Stimulated activated CD4-positive, alpha-beta T cell treated with anti-CD3 and anti-CD28 coated beads, Interleukin-1b, Interleukin-23, amount 100 ng/mL, for 1 hour (primary cell): ENCODE measurements at places on chromosomes 11 and 22.

GRCh38 chr11:68043349-68044144, 4.7 kb downstream of the TCIRG1 start:
- no peak for DNase-seq

GRCh38 chr11:39571081-39571480, 1888.4 kb downstream of the LRRC4C start:
- no peak for DNase-seq

DNA sequence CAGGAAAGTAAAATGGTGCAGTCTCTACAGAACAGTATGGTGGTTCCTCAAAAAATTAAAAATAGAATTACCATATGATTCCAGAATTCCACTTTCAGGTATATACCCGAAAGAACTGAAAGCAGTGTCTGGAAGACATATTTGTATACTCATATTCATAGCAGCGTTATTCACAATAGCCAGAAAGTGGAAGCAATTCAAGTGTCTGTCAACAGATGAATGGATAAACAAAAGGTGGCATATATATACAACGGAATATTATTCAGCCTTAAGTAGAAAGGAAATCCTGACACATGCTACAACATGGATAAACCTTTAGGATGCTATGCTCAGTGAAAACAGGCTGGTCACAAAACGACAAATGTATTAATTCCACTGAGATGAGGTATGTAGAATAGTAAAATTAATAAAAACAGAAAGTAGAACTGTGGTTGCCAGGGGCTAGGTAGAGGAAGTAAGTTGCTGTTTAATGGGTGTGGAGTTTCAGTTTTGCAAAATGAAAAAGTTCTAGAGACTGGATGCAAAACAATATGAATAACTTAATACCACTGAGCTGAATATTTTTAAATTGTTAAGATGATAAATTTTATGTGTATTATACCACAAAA, 14.5 kb downstream of the SAA1 start:
- DNase-seq, result no peak

DNA sequence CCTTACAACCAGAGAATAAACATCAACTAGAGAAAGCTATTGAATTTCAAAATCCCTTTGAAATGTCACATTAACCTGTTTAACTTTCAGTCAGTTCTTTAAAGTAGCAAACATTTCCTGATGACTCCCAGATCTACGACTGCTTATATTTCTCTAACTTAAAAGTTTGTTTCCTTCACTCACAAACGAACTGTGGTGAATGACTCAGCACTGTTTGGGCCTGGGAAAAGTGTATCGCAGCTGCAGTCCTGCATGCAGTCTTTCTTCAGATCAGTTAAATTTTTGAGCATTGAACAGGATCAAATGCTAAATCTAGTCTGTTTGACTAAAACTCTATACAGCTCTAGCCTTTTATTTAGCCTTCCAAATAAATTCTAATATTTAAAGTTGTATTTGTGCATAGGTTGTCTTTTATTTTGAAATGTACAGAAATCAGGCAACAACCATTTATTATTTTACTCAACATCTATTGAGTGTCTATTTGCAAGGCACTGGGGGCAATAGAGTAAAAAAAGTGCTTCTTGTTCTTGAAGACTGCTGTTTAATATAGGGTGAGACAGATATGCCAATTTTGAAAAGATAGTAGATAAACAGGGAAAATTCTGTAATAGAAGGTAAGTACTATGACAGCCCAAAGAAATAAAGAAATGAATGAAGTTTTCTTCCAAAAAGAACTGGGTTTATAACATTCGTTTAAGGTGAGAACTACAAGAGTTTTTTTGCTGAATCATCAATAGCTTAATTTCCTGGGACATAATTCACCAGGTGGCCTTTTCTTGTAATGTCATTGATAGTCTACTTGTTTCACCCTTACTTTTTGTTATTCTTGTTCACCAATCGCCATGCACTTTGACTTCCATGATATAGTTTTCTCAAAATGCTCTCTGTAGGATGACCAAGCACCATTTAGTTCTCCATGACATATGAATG, 235.4 kb downstream of the METTL15 start:
- DNase-seq, result no peak

DNA sequence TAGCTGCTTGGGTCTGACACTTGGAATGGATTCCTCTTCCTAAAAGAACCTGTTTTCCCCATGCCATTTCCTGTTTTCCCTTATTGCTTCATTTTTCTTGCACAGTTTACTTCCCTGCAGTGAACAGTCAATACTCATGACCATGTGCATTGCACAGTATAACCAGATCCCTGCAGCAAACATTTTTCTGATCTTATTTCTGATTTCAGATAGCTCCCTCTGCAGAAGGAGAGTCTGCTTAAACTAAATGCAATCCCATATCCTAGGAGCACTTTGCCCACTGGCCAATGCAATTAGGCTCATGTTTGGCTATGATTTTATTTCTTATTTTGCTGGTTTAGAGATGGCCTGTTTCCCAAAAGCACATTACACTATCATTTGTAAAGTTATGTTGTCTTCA, 96.7 kb upstream of the CD44 start:
- DNase-seq, result no peak

DNA sequence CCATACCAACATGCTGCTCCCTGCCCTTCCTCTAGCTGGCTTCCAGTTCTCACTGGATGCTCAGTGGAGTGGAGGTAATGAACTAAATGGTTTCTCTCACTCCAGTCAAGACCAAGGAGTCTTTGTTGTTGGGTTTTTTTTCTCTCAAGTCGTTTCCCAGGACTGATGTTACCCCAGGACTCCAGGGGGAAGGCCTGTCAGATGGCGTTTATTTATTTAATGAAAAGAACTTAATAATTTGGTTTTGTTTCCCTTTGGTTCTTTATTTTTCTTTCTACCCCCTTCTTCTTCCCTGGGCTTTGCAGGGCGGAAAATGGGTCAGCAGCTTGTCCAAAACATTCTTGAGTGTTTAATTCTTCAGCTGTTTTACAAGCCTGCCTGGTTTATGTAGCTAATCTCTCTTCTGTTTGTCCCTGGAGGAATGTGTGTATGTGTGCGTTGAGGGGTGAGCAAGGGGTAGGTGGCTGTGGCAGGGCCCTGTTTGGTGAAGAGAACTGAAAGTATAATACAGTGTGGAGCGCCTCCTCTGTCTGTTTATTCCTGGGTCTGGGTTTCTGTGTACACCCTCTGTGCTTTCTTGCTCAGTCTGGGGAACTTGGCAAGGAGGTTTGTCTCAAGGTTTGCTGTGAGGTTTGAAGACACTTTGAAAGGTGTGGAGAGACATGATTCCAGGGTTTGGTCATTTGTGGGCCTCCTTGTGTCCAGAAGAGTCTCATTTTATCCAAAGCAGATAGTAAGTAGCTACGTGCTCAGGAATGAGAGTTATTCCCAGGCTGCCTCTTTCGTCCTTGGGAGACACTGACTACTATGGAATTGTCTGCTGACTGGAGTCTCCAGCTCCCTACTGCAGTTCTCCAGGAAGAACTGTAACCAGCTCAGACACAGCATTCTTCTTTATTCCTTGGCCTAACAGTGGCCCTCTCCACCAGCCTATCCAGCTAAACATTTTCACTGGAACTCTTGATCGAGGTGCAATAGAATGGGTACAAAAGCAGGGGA, 175.5 kb downstream of the ADAMTS15 start:
- DNase-seq, result no peak

DNA sequence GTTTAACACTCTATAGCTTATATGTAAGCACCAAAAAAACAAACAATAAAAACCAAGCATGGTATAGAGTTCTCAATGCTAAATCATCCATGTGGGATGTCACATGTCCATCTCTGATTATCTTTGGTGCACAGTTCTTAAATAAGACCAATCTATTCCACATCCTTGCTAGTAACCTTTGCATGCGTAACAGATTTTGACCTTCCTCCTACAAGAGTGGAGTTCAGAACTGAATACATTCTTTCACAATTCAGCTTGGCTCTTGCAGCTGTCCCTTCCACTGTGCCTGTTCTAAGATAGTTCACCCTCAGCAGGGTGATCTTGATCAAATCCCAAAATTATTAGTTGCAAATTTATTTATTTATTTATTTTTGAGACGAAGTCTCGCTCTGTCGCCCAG, 21.1 kb downstream of the PRR14L start:
- no peak for DNase-seq

DNA sequence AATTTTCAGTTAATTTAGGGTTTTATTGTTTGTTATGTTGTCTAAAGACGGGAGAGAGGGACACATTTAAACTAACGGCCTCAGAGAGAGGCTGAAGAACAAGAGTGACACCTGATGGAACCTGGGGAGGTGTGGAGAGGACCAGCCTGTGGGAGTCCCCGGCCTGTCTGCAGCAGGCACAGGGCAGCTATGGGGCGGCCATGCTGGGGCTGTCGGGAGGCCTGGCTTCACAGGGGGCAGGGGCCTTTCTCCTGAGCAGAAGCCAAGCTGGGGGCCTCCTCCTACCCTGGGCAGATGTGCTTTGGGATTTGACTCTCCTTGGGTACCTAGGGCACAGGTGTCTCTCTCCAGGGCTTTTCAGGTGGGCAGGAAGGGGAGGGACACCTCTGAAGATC, 21.9 kb downstream of the RELT start:
- DNase-seq, result no peak
